Liver (tissue), 10 donors: ENCODE measurements at places on chromosomes 6 and 20.

- no peaks in the 10 kb centered on the region for H3K27me3 ChIP-seq
- no peak overlapping the region for H3K4me3 ChIP-seq
- no peaks in the 10 kb centered on the region for H3K36me3 ChIP-seq
- H3K27ac ChIP-seq, result peak overlapping the region; percentile 62
- DNase-seq, result no peak
These were observed 317.8 kb upstream of the SULF2 start for GRCh38 chr20:48102931-48103660.

GRCh38 chr20:53677447-53678314 is 84.0 kb upstream of the ZNF217 start:
- H3K4me1 ChIP-seq, result peaks cover 30% of the 10 kb centered on the region
- H3K4me3 ChIP-seq, result no peak overlapping the region
- peak overlapping the region; percentile 84 for H3K27ac ChIP-seq
- no peaks in the 10 kb centered on the region for H3K27me3 ChIP-seq
- DNase-seq, result peak; percentile 46

GRCh38 chr6:7644417-7644816 is 54.4 kb downstream of the SNRNP48 start:
- DNase-seq, result no peak
- no peak overlapping the region for H3K4me3 ChIP-seq
- H3K36me3 ChIP-seq, result no peaks in the 10 kb centered on the region
- H3K27ac ChIP-seq, result no peak overlapping the region

DNA sequence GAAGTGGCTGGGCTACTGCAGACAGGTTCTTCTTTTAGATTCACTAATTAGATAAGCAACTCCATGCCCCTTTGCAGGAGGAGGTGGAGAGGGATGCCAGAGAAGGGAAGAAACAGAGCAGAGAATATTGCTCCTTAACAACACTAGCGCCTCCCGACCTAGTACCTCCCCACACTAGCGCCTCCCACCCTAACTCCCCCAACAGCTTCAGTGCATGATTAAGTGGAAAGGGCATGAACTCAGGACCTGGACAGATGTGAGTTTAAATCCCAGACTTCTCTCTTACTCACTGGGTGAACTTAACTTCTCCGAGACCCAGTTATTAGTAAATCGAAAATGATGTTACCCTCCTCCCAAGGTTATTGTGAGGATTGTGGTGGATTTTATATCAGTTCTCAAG is 25.7 kb downstream of the STX11 start:
- H3K4me1 ChIP-seq, result no peaks in the 10 kb centered on the region
- H3K4me3 ChIP-seq, result no peak overlapping the region
- H3K36me3 ChIP-seq, result no peaks in the 10 kb centered on the region
- no peaks in the 10 kb centered on the region for H3K27me3 ChIP-seq
- H3K27ac ChIP-seq, result no peak overlapping the region
- no peak for DNase-seq

GRCh38 chr20:35207950-35208611 is 18.4 kb upstream of the MMP24 start:
- H3K27me3 ChIP-seq, result no peaks in the 10 kb centered on the region
- H3K27ac ChIP-seq, result peak overlapping the region; percentile 66
- no peaks in the 10 kb centered on the region for H3K36me3 ChIP-seq
- peak; percentile 76 for DNase-seq
- H3K4me1 ChIP-seq, result peaks cover 6% of the 10 kb centered on the region

DNA sequence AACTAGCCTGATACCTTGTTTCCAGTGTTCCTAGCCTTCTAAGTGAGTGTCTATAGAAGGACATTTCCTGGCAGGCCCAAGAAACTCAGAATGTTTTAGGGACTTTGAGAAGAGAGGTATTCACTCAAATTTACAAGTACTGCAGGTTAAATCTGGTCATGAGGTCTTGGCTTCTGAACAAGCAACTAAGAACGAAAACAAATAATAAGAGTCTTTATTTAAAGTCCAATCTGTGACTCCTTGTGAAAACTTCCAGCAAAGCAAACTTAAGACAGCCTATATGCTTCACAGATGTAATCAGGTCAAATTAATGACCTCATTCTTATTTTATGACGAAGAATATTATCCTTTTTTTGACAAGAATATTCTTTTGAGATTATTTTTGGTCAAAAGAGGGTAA is 79.4 kb upstream of the PRSS16 start:
- no peaks in the 10 kb centered on the region for H3K27me3 ChIP-seq
- H3K36me3 ChIP-seq, result no peaks in the 10 kb centered on the region
- no peaks in the 10 kb centered on the region for H3K4me1 ChIP-seq

DNA sequence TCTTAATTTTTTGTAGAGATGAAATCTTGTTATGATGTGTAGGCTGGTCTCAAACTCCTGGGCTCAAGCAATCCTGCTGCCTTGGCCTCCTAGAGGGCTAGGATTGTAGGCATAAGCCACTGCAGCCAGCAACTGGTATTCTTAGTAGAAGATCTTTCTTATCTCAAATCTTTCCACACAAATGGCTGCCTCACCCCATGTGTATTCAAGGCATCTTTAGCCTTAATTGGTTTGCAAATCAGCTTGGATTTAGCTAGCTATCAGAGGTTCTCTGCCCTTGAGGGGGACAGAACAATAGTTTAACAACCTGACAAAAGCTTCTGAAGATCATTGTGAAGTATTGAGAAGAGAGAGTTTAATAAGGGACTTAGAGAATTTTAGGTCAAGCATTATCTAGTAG is 17.9 kb upstream of the ABRACL start:
- no peaks in the 10 kb centered on the region for H3K36me3 ChIP-seq
- no peak for DNase-seq
- H3K4me3 ChIP-seq, result no peak overlapping the region
- no peak overlapping the region for H3K27ac ChIP-seq
- peaks cover 39% of the 10 kb centered on the region for H3K4me1 ChIP-seq

DNA sequence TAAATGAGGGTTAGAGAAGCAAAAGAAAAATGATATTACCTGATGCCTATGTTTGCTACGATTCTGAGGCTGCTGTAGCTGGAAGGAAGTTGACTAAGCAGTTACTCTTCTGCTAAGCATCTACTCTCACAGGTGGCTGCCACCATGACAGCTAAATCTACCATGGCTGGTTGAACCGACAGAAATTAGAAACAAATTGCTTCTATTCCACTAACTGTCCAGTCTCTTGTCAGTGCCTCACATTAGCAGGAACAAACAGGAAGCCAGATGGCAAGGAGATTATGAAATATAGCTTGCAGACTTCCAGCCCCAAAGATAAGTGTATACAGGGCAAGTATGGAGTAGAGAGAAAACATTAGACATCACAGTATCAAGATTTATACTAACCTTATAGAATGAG is 59.4 kb upstream of the TMEM200A start:
- no peaks in the 10 kb centered on the region for H3K36me3 ChIP-seq
- no peaks in the 10 kb centered on the region for H3K27me3 ChIP-seq
- DNase-seq, result no peak
- H3K4me1 ChIP-seq, result peaks cover 8% of the 10 kb centered on the region
- no peak overlapping the region for H3K4me3 ChIP-seq
- no peak overlapping the region for H3K27ac ChIP-seq

- H3K27ac ChIP-seq, result peak overlapping the region; percentile 90
- no peak for DNase-seq
- H3K4me3 ChIP-seq, result peak overlapping the region; percentile 71
- H3K27me3 ChIP-seq, result no peaks in the 10 kb centered on the region
These were observed 1.3 kb upstream of the PPP1R3G start for GRCh38 chr6:5083813-5084359.

DNA sequence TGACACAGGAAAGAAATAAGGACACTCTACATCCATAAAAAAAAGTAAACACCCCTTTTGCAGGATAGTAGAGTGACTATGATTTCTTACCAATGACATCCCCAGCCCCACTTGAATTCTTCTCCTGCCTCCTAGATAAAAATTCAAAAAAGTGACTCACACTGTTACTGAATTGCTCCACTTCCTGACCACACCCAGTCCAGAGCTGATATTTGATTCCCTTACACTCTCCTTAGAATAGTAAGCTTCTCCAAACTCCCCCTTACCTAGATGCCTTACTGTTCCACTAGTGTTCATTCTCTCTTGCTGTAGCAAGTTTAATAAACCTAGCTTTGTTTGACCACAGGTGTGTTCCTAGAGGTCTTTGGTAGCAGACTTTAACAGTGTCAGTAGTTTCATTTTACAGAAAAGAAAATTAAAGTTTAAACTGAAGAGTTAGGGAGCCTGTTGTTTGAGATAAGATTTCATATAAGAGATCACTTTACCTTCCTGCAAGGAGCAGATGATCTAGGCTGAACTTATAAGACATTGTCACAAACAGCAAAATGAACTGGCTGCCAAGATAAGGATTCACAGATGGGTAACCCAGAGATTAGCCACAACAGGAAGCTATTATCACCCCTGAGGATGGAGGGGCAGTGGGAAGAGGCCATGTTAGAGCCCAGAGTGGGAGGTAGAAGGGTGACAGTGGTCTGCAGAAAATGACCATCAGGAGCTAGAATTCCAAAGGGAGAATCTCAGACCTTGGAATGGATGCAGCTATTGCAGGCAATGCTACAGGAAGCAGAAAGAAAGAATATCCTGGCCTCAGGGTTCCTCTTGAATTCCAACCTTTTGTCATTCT is 28.4 kb upstream of the BTN3A2 start:
- H3K27me3 ChIP-seq, result peaks cover 3% of the 10 kb centered on the region
- no peaks in the 10 kb centered on the region for H3K4me1 ChIP-seq
- no peak for DNase-seq
- no peaks in the 10 kb centered on the region for H3K36me3 ChIP-seq

- no peaks in the 10 kb centered on the region for H3K36me3 ChIP-seq
- H3K27me3 ChIP-seq, result no peaks in the 10 kb centered on the region
- H3K4me3 ChIP-seq, result no peak overlapping the region
- H3K4me1 ChIP-seq, result no peaks in the 10 kb centered on the region
These were observed 231.8 kb upstream of the QKI start for GRCh38 chr6:163182696-163183095.

DNA sequence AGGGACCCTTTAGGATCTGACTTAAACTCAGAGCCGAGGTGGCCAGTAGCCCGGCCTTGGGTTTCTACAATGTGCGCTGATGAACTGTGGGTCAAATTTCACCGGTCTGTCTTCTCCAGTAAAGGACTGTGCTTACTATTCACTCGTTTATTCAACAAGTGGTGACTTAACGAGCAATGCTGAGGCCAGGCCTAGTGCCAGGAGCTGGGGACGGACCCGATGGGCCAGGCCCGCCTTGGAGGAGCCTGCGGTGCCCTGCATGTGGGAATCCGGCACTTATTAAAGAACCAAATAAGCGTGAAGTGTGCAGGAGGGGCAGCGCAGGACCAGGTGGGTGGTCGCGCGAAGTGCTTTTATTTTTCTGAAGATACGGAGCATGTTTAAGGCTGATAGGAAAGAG is 24.0 kb downstream of the CTCFL start:
- H3K4me1 ChIP-seq, result peaks cover 4% of the 10 kb centered on the region
- no peaks in the 10 kb centered on the region for H3K27me3 ChIP-seq
- no peak overlapping the region for H3K4me3 ChIP-seq
- no peak for DNase-seq
- H3K36me3 ChIP-seq, result no peaks in the 10 kb centered on the region

DNA sequence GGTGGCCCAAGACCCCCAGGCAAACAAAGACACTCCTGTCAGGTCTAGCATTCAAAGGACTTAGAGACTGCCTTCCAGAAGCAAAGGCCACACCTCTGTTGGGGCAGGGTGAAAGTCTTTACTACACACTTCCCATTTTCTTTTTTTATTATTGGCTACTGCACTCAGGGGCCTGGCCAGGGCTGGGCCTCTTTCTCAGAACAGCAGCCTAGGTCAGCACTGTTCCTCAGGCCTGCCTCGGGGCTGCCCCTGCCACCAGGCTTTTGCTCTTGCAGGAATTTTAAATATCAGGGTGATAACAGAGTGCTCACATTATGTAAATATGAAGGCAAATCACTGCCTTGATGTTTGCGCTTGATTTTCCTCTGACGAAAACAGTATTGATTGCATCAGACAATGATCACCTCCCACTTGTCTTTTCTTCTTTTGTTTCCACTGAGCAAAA is 18.5 kb downstream of the GSTA4 start:
- no peaks in the 10 kb centered on the region for H3K36me3 ChIP-seq
- no peak overlapping the region for H3K4me3 ChIP-seq
- no peak overlapping the region for H3K27ac ChIP-seq

GRCh38 chr6:15544321-15544900 is 118.4 kb downstream of the DTNBP1 start:
- no peaks in the 10 kb centered on the region for H3K27me3 ChIP-seq
- no peak for DNase-seq
- H3K36me3 ChIP-seq, result no peaks in the 10 kb centered on the region
- H3K4me3 ChIP-seq, result no peak overlapping the region
- no peaks in the 10 kb centered on the region for H3K4me1 ChIP-seq
- H3K27ac ChIP-seq, result no peak overlapping the region

DNA sequence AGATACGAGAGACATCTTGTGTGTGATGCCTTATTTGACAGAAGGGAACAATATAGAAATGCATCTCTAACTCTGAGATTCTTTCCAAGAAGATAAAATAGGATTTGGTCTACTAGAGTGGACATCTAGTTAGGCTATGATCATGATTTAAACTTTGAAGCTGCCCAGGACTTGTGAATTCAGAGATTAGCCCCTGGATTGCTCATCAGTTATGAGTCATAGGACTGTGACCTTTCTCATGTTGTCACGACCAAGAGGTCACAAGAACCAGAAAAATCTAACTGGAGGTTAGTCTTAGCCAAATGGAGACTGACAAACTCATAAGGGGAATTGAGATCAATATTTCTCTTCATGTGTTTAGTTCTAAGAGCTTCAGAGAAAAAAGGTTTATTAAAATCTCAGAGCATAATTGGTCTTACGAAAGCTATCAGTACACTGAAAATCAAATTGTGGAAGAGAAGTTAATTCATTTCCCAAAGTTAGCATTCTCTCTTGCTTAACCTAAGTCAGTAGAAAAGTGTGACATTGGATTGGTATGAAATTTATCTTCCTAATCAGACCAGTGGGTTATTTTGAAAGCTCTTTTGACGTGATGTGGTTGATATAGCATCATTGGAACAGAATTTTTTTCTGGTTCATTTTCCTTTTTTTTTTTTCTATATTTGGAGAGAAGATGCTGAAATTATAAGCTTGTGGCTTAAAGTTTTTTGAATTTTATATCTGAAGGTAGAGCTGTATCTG is 245.7 kb downstream of the RNF144B start:
- no peaks in the 10 kb centered on the region for H3K4me1 ChIP-seq
- no peak overlapping the region for H3K27ac ChIP-seq
- DNase-seq, result no peak
- H3K4me3 ChIP-seq, result no peak overlapping the region
- no peaks in the 10 kb centered on the region for H3K27me3 ChIP-seq

DNA sequence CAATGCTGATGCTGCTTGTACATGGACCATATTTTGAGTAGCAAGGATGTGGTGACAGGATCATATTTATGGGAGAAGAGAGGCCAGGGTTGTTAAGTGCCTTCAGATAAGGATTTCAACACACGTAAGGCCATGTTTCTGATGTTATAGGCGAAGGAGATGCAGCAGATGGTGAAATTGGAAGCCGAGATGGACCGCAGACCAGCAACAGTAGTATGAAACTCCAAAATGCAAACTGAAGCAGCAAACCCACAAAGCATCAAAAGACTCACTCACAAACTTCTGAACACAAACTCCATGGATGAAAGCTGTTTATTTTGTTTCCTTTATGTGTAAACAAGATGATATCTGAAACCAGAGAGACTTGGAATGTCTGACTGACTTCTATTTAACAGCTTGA is 35.6 kb upstream of the LAMP5 start:
- H3K4me3 ChIP-seq, result no peak overlapping the region
- H3K4me1 ChIP-seq, result no peaks in the 10 kb centered on the region
- H3K27ac ChIP-seq, result no peak overlapping the region
- no peaks in the 10 kb centered on the region for H3K36me3 ChIP-seq
- H3K27me3 ChIP-seq, result no peaks in the 10 kb centered on the region

- H3K36me3 ChIP-seq, result no peaks in the 10 kb centered on the region
- DNase-seq, result no peak
- no peak overlapping the region for H3K27ac ChIP-seq
These were observed 112.8 kb downstream of the BCAS1 start for GRCh38 chr20:53957451-53958172.
